Activated gamma-delta T cell (primary cell): ENCODE measurements at places on chromosomes 16 and 17.

DNA sequence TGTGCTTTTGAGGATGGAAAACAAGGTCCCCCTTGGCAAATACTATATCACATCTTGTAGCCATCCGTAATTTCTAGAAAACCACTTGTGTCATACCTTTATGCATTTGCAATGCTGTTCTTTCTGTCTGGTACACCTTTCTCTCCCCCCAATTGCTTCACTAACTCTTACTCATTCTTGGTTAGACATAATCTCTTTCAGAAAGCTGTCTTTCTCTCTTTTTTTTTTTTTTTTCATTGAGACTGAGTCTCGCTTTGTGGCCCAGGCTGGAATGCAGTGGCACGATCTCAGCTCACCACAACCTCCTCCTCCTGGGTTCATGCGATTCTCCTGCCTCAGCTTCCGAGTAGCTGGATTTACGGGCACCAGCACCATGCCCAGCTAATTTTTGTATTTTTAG is 94.9 kb upstream of the C17orf78 start:
- no peak for DNase-seq

DNA sequence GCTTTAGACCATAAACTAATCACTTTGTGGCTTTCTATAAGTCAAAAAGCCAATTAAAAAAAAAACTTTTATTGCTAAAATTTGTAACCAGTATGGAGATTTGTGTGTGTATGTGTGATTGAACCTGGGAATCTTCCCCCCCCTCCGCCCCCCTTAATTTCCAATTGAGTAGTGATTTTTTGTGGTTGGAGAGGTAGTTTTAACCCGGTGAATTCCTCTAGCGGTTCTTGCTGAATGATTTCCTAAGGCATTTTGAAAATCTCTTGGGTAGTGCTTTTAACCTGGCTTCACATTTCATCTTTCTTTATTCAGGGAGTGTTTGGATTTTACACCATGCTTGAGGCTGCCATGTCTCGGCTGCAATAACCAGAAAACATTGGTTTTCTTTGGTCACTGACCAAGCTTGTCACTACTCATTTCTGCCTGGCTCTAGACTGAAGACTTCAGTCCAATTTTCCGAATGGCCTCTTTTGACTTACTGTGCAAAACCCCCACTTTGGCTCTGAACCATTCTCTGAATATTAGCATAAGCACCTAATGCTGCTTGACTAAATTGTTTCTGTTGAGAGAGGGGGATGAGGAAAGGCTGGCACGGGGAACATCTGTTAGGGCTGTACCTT is 35.6 kb downstream of the PRKCA start:
- no peak for DNase-seq

GRCh38 chr16:83581082-83581481 is 226.7 kb upstream of the HSBP1 start:
- DNase-seq, result no peak

DNA sequence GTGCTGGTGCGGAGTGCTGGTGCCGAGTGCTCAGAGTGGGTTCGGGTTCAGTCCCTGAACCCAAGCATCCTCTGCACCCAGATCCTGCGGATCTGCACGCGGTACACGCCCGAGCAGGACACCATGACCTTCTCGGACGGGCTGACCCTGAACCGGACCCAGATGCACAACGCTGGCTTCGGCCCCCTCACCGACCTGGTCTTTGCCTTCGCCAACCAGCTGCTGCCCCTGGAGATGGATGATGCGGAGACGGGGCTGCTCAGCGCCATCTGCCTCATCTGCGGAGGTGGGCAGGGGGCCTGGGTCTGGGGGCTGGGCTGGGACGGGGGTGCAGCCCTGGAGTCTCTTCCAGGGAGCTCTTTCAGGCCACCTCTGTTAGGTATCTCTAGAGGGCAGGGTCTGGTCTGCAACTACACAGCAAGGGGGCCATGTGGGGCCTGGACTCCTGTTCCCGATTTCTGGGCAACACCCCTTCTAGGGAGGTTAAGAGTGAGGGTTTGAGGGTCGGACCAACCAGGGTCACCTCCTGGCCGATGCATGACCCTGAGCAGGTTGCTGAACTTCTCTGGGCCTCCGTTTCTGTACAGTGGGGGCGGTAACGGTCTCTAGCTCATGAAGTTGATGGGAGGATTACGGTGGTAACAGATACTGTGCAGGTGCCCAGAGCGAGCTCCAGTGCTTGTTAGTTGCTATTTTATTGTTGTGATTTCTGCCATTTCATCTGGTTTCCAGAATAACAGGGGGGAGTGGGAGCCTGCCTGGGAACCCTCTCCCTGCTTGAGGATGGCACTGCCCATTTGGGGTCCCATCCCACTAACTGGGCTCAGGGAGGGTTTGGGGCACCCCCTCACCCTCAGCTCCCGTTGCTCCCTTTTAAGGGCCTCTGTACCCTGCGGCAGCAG is 10.1 kb downstream of the GJD3 start:
- DNase-seq, result no peak

DNA sequence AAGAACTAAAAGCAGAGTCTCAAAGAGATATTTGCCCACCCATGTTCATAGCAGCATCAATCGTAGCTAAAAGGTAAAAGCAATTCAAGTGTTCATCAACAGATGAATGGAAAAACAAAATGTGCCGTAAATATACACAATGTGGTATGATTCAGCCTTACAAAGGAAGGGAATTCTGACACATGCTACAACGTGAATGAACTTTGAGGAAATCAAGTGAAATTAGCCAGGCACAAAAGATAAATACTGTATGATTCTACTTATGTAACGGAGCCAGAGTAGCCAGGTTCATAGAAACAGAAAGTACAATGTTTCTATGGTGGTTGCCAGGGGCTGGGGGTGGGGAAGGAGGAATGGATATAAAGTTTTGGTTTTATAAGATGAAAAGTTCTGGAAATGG is 57.8 kb upstream of the IL34 start:
- DNase-seq, result no peak

- no peak for DNase-seq
Observed at GRCh38 chr17:82670661-82671450, 22.6 kb upstream of the WDR45B start.

GRCh38 chr16:72481419-72481818 is 309.5 kb upstream of the PMFBP1 start:
- no peak for DNase-seq

DNA sequence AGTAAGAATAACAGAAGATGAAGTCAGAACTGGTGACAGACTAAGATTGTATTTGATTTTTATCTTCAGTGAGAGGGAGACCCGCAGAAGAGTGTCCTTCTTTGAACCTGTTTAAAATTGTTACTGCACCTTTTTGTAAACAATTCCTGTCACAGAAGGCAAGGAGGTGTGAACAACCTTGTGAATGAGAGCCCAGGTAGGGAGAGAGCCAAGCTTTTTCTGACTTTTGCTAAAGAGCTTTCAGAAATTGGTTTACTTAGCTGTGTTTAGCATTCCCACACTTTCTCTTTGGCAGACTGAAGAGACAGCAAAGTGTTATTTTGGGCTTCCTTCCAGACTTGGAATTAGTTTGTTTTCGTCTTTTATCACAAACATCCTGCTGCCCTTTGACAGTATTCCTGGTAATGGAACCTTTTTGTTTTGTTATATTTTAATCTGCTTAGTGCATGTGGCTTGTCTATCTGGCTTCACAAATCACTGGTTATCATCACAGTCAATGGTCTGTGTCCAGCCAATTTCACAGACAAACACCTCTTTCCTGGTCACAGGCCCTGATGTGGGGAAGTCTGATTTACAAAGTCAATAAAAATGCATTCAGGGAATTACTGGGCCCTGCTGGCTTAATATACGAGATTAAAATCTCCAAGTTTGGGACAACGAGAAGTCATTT is 85.7 kb upstream of the HS3ST2 start:
- no peak for DNase-seq

- no peak for DNase-seq
Observed at GRCh38 chr17:81727324-81728031, 15.4 kb downstream of the SLC25A10 start.

DNA sequence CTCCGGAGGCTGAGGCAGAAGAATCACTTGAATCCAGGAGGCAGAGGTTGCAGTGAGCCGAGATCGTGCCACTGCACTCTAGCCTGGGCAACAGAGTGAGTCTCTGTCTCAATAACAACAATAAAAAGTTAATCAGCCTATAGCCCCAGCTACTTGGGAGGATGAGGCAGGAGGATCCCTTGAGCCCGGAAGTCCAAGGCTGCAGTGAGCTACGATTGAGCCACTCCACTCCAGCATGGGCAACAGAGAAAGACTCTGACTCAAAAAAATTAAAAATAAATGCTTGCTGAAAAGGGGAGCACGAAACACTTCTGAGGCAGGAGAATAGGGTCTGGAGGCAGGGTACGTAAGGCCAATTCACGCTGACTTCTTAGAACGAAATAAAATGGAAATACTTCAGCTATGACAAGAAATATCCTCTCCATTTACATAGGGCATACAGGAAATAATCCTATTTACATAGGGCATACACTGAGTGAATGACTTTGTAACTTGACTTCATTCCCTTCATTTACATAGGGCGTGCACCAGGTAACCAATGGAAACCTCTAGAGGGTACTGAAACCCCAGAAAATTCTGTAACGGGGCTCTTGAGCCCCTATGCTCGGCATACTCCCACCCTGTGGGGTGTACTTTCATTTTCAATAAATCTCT is 3.2 kb upstream of the PRPSAP1 start:
- DNase-seq, result no peak
